Activated CD4-positive, alpha-beta T cell treated with anti-CD3 and anti-CD28 coated beads, Interleukin-2, amount 10 ng/mL, durations not matched to agents 24 days and 14 days (primary cell): ENCODE measurements at places on chromosomes 12 and 14. TPM values are rescaled to one million over a fixed set of nuclear protein-coding genes. Genes with fewer than 3 reads are reported as not detected.

The FOXG1 gene
- total RNA-seq: not detected in 2 replicates

The ASB2 gene
- 21.1 and 21.6 TPM in 2 replicates for total RNA-seq

DNA sequence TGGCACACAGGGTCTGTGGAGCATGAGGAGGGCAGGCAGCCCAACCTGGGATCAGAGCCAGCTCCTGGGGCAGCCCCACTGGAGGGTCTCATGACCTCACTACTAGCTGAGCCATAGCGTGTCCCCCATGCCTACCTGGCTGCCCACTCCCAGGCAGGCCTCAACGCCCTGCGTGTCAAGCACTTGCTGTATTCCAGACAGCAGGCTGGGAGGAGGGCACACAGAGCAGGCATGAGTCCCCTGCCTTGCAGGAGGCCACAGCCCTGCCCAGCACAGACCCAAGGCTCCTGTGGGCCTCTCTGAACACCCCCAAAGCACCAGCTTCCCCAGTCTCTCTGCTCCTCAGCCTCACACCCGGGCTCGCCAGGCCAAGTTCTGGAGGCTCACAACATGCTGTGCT is 64.0 kb downstream of the IQSEC3 start:
- no peak for DNase-seq
- H3K27me3 ChIP-seq: peaks cover 6% of the 10 kb centered on the region
- H3K36me3 ChIP-seq: no peaks in the 10 kb centered on the region
- no peak overlapping the region for H3K27ac ChIP-seq
- no peak overlapping the region for H3K4me3 ChIP-seq

DNA sequence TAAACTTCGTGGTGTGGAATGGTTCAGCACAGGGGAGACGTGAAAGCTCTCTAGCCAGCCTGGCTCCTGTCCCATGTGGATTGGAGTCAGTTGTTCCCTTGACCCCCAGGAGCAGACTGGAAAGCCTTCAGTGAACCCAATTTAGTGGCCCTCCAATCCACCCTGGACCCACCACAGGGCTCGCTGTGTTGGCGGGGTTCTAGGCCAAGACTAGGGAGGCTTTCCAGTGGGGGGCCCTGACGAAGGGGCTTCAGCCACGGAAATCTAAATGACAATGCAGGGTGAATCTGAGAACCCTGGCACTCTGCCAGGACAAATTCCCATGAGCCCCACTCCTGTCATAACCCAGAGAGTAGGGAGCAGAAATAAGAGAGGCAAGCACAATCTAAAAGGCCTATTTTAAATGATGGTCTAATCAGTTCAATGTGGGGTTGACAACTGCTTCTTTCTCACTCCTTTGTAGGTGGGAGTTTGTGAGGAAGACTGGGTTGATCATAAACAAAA is 110.8 kb downstream of the SLC35F4 start:
- no peak overlapping the region for H3K4me3 ChIP-seq
- H3K36me3 ChIP-seq: no peaks in the 10 kb centered on the region
- no peaks in the 10 kb centered on the region for H3K27me3 ChIP-seq
- no peak for DNase-seq
- H3K27ac ChIP-seq: no peak overlapping the region

- no peak for DNase-seq
- no peak overlapping the region for H3K4me3 ChIP-seq
- H3K27me3 ChIP-seq: peaks cover 4% of the 10 kb centered on the region
- H3K36me3 ChIP-seq: no peaks in the 10 kb centered on the region
- H3K4me1 ChIP-seq: peaks cover 17% of the 10 kb centered on the region
These were observed 32.5 kb upstream of the EMP1 start for GRCh38 chr12:13163868-13164635.

- H3K27ac ChIP-seq: no peak overlapping the region
- no peaks in the 10 kb centered on the region for H3K27me3 ChIP-seq
- no peaks in the 10 kb centered on the region for H3K4me1 ChIP-seq
- no peak overlapping the region for H3K4me3 ChIP-seq
- DNase-seq: no peak
These were observed 401.8 kb downstream of the PDZRN4 start for GRCh38 chr12:41589878-41590277.

DNA sequence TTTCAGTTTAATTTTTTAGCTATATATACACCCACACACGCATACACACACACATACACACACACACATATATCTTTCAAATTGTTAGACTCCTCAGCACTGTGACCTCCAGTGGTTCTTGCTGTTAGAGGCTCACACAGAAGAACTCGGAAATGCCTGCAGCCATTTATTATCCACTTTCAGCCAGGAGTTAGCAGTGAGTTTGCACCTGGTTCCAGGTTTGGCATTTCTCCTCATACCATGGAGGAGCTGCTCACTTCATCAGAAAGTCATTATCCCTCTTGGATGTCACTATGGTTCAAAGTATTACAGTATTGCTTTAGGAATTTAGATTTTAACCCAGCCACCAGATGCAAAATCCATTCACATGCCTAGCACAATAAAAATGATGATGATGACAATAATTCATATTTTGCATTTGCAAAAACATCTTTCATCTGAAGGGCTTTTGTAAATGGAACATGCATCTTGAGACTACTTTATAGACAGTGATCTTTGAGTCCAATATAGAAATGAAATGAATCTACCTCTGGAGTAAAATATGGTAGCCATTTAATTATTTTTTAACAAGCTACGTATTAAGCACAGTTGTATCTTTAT is 42.3 kb downstream of the NPAS3 start:
- H3K4me3 ChIP-seq: no peak overlapping the region
- H3K27me3 ChIP-seq: no peaks in the 10 kb centered on the region
- H3K27ac ChIP-seq: no peak overlapping the region
- H3K36me3 ChIP-seq: no peaks in the 10 kb centered on the region
- no peaks in the 10 kb centered on the region for H3K4me1 ChIP-seq
- DNase-seq: no peak

DNA sequence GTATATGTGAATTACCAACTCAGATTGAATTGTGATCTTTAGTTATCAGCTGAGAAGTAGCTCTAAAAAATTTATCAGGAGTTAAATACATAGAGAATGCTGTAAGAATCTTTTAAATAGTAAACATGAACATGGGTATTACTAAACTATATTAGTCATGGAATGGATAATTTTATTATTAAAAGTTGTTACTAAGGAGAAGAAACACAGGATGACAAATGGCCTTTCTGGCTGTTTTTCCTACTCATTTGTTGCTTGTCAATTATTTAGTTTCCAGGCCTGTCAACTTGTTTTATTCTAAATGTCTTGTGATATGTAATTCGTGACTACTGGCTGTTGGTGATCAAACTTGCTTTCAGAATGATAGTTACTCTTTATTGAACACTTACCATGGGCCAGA is 58.7 kb downstream of the KTN1 start:
- no peaks in the 10 kb centered on the region for H3K27me3 ChIP-seq
- no peak overlapping the region for H3K27ac ChIP-seq
- DNase-seq: no peak
- H3K36me3 ChIP-seq: peaks cover 56% of the 10 kb centered on the region
- no peaks in the 10 kb centered on the region for H3K4me1 ChIP-seq
- no peak overlapping the region for H3K4me3 ChIP-seq
